ENCODE measurements at places on chromosomes 12 and 14.

GRCh38 chr14:41362139-41362538, 244.5 kb upstream of the LRFN5 start:
- no peak for DNase-seq

DNA sequence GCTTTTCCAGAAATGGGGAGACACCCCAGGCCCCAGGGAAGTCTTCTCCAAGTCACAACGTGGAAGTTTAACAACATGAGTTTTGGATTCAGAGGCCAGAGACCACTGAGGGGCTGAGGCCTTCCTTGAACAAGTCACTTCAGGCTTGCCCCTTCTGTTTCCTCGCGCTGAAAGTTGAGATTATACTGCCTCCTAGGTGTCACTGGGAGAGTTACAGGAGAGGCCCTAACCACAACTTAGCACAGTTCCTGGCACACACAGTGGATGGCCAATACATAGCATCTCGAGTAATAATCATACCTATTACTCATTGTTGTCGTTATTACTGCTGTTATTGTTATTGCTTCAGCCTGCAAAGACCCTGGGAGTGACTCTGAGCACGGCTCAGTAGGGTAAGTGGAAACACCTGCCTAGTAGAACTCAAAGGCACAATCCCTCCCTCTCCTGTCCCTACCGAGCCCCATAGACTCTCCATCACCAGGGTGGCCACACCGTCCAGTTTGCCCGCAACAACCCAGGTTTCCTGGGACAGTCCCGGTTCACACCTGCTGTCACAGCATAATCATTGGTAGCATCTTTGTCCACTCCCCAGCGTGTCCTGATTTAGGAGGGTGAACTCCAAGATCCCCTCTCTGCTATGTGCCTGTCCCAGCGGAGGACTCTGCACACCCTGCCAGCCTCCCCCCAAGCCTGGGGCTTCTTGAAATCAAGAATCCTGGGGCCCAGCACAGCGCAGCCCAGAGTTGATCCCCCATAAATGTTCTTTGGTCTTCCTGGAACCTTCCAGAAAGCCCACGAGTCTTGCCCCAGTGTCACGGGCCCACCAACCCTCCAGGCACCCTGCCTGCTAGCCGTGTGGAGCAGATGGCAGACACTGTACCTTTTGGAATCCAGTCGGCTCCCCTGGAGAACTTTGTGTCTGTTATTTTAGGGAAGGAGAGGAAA, 85.0 kb downstream of the SYNE3 start:
- no peak for DNase-seq

- DNase-seq = no peak
Measured at GRCh38 chr12:100574187-100575074, 947 bp downstream of the GAS2L3 start.

DNA sequence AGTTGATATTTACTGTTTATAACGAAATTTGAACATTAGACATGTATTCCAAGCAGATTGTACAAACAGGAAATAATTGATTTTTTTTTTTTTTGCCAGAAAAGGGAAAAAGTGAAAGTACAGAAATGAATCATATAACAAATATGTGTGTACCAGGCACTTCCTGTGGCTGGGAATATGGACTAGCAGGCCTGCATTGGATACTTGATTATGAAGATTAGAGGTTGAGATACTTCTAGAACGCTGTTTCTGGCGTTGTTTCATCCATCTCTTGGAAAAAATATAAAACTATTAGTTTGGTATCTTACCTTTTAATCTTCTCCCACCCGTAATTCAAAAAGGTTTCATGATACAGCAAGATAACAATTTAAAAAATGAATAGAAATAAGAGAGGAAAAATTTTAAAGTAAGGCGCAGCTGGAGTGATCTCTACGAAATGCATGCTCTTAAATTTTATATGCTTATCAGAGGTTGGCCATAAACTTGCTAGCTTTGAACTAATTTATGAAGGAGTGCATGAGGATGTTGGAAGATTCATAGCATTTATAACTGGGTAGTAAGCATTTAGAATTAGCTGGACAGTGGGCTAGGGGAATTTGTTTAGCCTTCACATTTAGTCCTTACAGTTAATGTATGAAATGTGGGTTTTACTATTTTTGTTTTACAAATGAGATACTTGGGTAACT, 90.8 kb downstream of the AEBP2 start:
- no peak for DNase-seq

- no peak for DNase-seq
Measured at GRCh38 chr12:29255042-29255441, 106.0 kb downstream of the FAR2 start.

- DNase-seq = no peak
Measured at GRCh38 chr12:104578453-104578852, 121.7 kb downstream of the CHST11 start.

DNA sequence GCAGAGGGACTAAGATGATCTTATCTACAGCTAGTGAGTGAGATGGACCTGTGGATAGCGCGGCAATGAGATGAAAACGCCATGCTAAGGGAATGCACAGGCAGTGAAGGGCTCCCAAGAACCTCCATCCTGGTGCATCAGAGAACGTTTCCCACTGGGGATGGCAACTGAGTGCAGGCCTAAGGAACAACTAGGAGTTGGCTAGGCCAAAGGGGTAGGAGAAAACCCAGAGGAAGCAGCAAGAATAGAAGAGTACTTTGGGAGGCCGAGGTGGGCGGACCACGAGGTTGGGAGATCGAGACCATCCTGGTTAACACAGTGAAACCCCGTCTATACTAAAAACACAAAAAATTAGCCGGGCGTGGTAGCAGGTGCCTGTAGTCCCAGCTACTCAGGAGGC, 24.6 kb upstream of the BATF start:
- no peak for DNase-seq

DNA sequence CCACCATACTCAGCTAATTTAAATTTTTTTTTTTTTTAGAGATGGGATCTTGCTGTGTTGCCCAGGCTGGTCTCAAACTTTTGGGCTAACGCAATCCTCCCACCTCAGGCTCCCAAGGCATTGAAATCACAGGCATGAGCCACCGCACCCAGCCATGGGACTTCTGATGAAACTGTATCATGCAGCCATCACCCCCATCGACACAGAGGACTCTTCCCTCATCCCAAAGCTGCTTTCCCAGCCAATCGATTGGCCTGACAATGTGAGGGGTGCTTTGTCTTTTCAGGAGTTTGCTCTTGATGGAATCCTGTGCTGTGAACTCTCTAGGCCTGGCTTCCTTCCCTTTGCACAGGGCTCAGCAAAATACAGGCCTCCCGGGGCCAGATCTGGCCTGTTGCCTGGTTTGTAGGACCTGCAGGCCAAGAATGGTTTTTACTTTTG, 59.6 kb upstream of the NCOR2 start:
- no peak for DNase-seq

DNA sequence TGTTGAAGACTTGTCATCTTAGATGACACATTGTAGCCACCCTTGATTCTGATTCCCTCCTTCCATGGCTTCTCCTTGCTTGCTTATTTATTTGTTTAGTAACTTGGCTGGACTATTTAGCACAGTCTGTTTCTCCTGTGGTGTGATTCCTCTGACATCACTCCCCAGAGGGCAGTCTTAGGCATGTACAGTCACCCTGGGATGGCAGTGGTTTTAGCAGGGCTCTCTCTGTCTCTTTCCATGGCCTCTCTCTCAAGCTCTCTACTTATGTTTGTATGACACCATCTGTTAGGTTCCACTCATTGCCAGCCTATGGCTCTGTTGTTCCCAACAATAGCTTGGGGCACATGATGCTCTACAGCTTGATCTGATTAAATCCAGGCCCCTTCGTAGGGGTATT, 158.3 kb downstream of the ADGRD1 start:
- DNase-seq = no peak

GRCh38 chr14:68986225-68986624, 7.1 kb upstream of the ACTN1 start:
- no peak for DNase-seq

GRCh38 chr14:22545842-22546721, 42.9 kb downstream of the DAD1 start:
- DNase-seq = no peak

DNA sequence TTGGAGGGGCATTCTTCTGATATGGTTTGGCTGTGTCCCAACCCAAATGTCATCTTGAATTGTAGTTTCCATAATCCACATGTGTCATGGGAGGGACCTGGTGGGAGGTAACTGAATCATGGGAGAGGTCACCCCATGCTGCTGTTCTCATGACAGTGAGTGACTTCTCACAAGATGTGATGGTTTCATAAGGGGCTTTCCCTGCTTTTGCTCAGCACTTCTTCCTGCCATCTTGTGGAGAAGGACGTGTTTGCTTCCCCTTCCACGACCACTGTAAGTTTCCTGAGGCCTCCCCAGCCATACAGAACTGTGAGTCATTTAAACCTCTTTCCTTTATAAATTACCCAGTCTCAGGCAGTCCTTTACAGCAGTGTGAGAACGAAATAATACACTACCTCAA, 382.4 kb downstream of the VRK1 start:
- no peak for DNase-seq

DNA sequence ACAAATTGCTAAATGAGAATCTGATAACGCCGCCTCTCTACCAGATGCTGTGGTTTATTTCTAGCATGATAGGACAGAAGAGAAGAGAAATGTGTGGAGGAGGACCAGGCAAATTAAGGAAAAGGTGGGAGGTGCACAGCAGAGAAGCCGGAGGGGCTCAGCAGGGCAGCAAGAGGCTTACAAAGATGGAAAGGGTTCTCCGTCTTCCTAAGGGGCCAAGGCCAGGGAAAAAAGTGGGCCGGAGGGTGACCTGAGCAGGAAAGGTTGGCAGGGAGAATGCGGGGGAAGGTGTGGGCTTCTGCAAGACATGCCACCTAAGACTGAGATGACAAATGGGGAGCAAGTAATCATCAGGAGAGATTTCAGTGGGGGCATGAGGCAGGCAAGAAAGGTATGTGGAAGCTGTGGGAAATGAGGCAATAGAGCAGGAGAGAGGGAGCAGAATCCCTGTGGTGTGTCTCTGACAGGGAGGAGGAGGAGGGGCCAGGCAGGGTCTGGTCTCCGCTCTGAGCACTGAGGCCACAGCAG, 18.7 kb downstream of the MANSC1 start:
- peak; percentile 76 for DNase-seq

DNA sequence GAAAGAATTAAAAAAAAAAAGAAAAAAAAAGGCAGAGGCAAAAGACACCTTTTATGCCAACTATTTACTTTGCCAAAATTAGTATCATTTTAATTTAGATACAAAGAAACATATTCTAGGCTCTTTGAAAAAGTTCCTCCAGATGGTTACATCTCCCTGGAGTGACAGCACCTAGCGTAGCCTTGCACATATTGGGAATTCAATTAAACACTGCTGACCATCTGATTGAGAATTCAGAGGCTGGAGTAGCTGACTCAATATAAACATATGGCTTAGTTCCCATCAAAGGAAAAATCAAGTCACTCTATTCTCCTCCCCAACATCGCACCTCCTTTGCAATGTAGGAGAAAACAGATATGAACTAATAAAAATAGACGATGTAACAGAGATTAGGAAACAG, 36.4 kb downstream of the ANKS1B start:
- no peak for DNase-seq

GRCh38 chr14:60204843-60205774, 39.9 kb upstream of the DHRS7 start:
- no peak for DNase-seq

DNA sequence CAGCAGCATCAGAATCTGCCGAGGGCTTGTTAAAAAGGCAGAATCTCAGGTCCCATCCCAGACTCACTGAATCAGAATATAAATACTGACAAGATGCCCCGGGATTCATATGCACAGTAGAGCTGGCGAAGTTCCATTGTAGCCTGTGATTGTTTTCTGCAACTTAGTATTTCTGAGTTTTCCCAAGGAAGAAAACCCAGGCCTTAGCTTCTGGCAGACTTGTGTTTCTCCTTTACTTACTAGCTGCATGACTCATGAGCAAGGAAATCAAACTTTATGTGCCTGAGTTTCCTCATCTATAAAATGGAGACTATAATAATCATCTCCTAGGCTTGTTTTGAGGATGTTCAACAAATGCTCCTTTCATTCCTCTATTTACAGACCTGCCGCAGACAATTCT, 278.5 kb upstream of the PLEKHG7 start:
- DNase-seq = no peak

- DNase-seq = no peak
Measured at GRCh38 chr12:52871291-52872039, 22.7 kb upstream of the KRT78 start.

- DNase-seq = no peak
Measured at GRCh38 chr12:130419116-130419515, 81.4 kb downstream of the PIWIL1 start.

DNA sequence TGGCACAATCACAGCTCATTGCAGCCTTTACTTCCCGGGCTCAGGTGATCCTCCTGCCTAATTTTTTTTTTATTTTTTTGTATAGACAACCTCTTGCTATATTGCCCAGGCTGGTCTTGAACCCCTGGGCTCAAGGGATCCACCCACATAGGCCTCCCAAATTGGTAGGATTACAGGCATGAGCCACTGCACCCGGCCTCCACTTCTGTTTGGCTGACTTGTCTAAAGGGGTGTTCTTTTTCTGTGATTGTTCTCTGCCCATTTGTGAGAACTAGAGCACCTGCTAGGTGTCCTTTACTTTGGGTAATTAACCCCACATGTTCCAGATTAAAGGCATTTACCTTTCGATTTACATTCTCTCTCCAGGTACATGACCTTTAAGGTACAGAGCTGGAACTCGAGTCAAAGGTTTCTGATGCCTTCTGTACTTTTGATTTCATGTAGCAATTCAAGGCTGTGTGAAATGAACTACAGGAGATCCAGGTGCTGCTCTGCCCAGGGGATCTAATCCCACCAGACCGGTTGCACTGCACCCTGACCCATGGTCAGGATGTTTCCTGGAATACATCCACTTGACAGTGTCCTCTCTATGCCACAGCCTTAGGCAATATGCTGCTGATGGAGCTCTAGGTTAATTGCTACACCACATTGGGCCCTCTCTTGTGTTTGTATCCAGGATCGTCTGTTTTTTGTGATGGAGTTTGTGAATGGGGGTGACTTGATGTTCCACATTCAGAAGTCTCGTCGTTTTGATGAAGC, 163.6 kb downstream of the PRKCH start:
- DNase-seq = no peak

DNA sequence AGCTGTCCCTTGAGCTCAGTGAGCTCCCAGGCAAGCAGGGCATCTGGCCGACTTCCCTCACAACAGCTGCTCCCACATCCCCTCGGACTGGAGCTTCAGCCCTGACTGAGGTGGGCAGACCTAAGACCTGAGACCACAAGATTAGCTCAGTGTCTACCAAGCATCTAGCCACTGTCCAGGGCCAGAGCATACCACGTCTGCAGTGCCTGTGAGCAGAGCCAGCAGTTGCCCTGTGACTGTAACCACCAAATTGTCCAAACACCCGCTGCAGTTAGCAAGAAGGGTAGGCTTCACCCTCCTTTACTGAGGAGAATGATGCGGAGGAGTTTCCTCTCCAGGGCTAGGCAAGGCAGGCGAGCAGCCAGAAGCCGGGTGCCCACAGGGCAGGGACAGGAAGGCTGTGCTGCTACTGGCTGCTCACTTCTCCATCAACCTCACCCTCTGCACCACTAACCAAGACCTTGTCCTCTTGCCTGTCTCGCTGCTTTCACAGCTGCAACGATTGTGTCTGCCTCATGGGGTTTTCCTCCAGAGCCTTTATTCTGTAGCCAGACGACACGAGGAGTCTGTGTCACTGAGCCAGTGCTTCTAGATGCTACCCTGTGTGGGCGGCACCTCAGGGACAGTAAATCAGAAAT, 53.9 kb downstream of the ANAPC7 start:
- no peak for DNase-seq

GRCh38 chr14:93811676-93812075, 23.4 kb upstream of the PRIMA1 start:
- no peak for DNase-seq

Measured in putamen (tissue), 1 donor.